Inflammatory macrophage treated with lipopolysaccharide for 4 hours (primary cell): ENCODE measurements at places on chromosomes 7 and 10.

- DNase-seq: no peak
These were observed 126.7 kb upstream of the CALN1 start for GRCh38 chr7:72538856-72539255.

- DNase-seq: no peak
These were observed 186.9 kb downstream of the ELFN1 start for GRCh38 chr7:1856888-1857441.

GRCh38 chr10:12501841-12502525 lies 152.6 kb downstream of the CAMK1D start:
- no peak for DNase-seq

GRCh38 chr7:50332241-50333165 lies 28.0 kb downstream of the IKZF1 start:
- DNase-seq: no peak

DNA sequence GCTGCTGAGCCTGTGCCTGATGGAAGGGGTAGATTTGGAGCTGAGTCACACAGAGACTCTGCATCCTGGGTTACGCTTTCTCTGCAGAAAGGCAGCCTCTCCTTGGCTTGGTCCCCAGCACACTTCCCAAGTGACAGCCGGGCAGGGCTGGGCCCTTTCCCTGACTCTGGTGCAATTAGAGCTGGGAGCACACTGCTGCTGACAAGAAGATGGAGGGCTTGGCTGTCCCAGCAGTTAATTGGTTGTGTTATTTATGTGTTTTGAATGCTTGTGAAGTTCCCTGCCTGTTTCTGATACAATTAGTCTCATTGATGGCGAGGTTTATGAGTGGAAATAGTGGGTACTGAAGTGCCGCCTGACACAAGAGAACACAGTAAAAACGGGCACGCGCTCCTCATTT lies 123.6 kb downstream of the TCERG1L start:
- DNase-seq: no peak

DNA sequence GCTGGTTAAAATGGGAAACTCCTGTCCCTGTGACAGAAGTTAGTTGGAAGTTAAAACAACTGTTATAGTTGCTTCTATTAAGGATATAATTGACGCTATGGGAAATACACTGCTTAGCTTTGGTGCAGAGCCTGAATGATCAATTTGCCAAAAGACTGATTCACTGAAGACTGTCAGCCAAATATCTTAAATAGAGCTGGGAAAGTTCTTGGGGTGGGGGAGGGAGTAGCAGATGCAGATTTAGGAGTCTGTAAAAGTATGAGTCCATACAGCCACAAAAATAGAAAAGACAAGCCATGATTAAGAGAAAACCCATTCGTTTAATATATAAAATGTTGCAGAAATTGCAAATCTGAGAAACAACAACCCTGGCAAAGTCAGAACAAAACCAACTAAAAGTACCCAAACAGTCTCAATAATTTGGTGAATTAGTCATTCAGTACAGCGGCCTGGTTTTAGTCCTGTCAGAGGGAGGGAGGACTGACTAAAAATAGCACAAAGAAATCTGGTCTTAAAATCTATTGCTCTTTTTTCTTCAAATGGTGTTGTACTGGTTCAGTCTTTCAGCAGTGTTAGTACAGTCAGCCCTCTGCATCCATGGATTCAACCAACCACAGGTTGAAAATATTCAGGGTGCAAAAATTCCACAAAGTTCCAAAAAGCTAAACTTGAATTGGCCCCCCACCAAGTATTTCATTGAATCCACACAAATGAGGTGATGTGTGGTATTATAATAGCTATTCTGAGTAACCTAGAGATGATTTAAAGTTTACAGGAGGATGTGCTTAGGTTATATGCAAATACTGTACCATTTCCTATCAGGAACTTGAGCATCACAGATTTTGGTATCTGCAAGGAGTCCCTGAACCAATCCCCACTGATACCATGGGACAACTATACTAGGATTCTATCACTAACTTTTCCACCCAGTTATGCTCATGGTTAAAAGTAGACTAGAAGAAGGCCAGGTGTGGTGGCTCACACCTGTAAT lies 30.0 kb downstream of the STK17A start:
- no peak for DNase-seq

DNA sequence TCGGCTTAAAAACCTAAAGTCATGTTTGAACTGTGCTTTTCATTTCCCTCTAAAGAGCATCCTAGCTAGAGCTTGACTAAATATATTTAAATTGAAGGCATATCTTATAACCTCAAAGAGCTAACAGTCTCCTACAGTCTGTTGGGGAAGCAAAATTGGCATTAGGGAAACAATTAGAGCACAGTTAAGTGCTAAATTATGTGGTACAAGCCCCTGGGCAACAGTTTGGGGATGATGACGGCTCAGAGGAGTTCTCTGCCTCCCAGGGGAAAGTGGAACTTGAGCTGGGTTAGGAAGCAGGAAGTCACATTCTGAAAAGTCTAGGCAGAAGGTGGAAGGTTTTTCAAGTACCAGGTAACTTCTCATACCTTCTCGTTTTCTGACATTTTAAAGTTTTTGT lies 18.6 kb upstream of the GOT1 start:
- DNase-seq: no peak

- no peak for DNase-seq
These were observed 13.1 kb downstream of the CCSER2 start for GRCh38 chr10:84341538-84341856.

GRCh38 chr10:58307676-58308075 lies 27.1 kb upstream of the UBE2D1 start:
- no peak for DNase-seq

- DNase-seq: no peak
These were observed 71.7 kb downstream of the TAF3 start for GRCh38 chr10:7889947-7890542.
